Esophagus (tissue), 2 donors: ENCODE measurements at places on chromosomes 16 and 17. TPM values are rescaled to one million over a fixed set of nuclear protein-coding genes. Genes with fewer than 3 reads are reported as not detected.

Gene TP53TG3
- polyA plus RNA-seq, result 0.36 TPM

Gene SBK1
- 0.47 TPM for polyA plus RNA-seq

Gene DNAH3
- polyA plus RNA-seq, result 0.18 TPM

Gene METTL26
- polyA plus RNA-seq, result 94.3 TPM

Gene TMIGD1
- polyA plus RNA-seq, result not detected

Gene INCA1
- polyA plus RNA-seq, result 0.67 TPM

Gene ZNF423
- polyA plus RNA-seq, result 0.53 TPM

Gene SLFN12L
- 0.25 TPM for polyA plus RNA-seq

Gene SLC6A4
- 2.3 TPM for polyA plus RNA-seq

Gene G6PC1
- polyA plus RNA-seq, result not detected

Gene MMP2
- polyA plus RNA-seq, result 11.0 TPM

Gene PERCC1
- not detected for polyA plus RNA-seq

Gene XYLT1
- 3.0 TPM for polyA plus RNA-seq

Gene GALR2
- 1.00 TPM for polyA plus RNA-seq

Gene TBC1D26
- 0.05 TPM for polyA plus RNA-seq

Gene RCVRN
- 0.01 TPM for polyA plus RNA-seq

Gene CACNG1
- polyA plus RNA-seq, result not detected

Gene BICDL2
- 144 TPM for polyA plus RNA-seq

Gene RUNDC1
- polyA plus RNA-seq, result 5.7 TPM

Gene SLC35G6
- 0.01 TPM for polyA plus RNA-seq

Gene PROCA1
- 2.0 TPM for polyA plus RNA-seq

Gene PLLP
- 28.0 TPM for polyA plus RNA-seq

Gene MRPL45
- 26.8 TPM for polyA plus RNA-seq

Gene ELMO3
- 23.7 TPM for polyA plus RNA-seq

Gene GJC1
- 1.2 TPM for polyA plus RNA-seq

Gene TBC1D3C
- polyA plus RNA-seq, result not detected

Gene TMEM98
- 6.0 TPM for polyA plus RNA-seq

Gene GFER
- 23.1 TPM for polyA plus RNA-seq

Gene CCL16
- 0.24 TPM for polyA plus RNA-seq

Gene ACSM5
- polyA plus RNA-seq, result 0.58 TPM

Gene KRTAP2-3
- polyA plus RNA-seq, result not detected

Gene CDH8
- polyA plus RNA-seq, result 0.15 TPM

Gene CD300LB
- 0.11 TPM for polyA plus RNA-seq

Gene KRTAP3-2
- 43.5 TPM for polyA plus RNA-seq

Gene TNP2
- polyA plus RNA-seq, result not detected

Gene KRT27
- 0.05 TPM for polyA plus RNA-seq

Gene NHLRC4
- 0.16 TPM for polyA plus RNA-seq

Gene COPRS
- 26.8 TPM for polyA plus RNA-seq

Gene IKZF3
- 0.84 TPM for polyA plus RNA-seq

Gene TPSD1
- 0.83 TPM for polyA plus RNA-seq

Gene PRM2
- polyA plus RNA-seq, result not detected

Gene ICAM2
- 4.2 TPM for polyA plus RNA-seq

Gene AURKB
- 28.3 TPM for polyA plus RNA-seq

Gene JUP
- polyA plus RNA-seq, result 445 TPM

Gene COTL1
- polyA plus RNA-seq, result 7.2 TPM

Gene CCL2
- polyA plus RNA-seq, result 21.2 TPM

Gene C17orf67
- 2.1 TPM for polyA plus RNA-seq

Gene GRIN2A
- polyA plus RNA-seq, result 0.02 TPM

Gene CACNG3
- not detected for polyA plus RNA-seq

Gene METRN
- polyA plus RNA-seq, result 6.5 TPM

Gene ATAD5
- 0.99 TPM for polyA plus RNA-seq
